Hypothalamus (tissue), 51 donors: ENCODE measurements at places on chromosomes 16 and 17.

DNA sequence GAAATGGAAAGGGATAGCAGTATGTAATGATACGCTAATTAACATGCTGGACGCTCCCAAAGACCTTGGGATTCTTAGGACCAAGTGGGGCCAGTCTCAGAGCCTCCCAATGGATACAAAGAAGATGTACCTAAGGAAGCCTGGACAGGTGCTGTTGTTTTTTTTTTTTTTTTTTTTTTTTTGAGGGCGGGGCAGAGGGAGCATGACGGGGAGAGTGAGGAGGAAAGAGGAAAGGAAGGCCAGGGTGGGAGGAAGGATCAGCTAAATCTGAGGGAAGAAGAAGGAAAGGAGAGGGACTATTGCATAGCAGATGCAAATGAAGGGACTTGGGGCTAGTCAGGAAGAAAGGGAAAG lies 2.5 kb downstream of the VAMP2 start:
- DNase-seq, result no peak

DNA sequence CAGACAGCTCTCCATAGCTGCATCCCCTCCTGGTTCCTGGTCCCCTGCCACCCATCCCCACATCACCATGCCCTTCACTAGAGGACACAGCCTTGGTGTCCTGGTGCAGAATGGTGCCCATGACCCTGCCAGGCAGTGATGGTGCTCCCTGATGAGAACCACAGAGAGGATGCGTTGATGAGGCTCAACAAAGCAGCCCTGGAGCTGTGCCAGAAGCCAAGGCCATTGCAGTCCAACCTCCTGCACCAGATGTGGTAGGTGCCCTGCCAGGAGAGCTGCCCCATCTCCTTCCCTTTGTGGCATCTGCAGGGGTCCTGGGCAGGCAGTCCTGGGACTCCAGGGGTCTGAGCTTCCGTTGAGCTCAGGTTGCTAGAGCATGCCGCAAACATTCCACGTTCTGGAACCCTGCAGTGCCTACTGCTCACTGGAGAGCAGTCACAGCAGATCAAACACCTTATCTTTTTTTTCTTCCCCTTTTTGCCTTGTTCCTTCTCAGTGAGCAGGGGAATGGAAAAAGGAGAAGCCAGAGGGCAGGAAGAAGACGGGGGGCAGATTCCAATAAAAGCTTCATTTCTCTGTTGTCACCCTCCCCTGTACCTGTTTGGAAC lies 5.3 kb upstream of the EPN3 start:
- no peak for DNase-seq

DNA sequence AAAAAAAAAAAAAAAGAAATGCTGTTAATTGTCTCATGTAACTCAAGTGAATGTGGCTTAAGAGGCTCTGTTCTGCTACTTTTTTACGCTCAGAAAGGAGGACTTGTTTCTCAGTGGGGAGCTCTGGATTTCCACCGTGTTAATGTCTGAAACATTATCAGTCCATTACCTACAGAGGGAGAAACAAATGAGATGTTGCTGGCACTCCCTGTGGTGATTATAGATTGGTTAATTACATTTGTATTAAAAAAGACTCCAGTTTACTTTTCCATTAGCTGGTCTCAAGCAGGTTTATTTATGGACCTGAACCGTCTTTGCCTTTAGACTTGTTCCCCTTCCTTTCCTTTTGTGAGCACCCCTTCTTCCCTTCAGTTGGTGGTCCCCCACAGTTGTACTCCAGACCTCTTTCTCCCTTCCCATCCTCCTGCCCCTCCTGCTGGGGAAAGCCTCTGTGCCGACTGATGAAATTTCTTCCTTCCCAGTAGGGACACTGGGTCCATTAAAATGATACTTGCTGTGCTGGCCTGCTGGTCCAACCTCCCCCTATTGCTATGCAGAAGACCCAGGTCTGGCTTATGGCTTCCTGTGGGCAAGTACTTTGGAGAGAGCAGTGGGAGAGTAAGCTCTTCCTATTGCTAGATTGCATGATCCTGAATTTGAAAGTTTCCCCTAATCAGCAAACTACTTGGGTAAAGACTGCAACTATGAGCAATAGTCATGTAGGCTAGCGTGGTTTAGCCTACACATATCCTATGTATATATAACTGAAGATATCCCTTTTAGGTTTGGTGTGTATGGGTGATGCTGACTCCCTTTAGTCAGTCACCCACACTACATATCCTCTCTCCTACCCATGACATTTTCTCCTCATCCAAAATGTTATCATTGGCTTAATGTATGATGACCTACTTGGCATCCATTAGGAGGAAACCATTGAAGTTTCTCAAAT lies 8.1 kb downstream of the CDC6 start:
- no peak for DNase-seq

DNA sequence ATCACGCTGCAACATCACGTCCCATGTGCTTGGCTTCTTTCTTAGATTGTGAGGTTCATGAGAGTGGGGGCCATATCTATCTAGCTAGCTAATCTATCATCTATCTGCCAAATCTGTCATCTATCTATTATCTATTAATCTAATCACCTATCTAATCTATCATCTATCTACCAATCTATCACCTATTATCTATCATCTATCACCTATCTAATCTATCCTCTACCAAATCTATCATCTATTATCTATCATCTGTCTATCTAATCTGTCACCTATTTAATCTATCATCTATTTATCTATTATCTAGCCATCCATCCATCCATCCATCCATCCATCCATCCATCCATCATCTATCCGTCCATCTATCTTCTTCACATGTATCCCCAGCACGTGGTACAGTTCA lies 14.2 kb downstream of the COX6A2 start:
- DNase-seq, result no peak

DNA sequence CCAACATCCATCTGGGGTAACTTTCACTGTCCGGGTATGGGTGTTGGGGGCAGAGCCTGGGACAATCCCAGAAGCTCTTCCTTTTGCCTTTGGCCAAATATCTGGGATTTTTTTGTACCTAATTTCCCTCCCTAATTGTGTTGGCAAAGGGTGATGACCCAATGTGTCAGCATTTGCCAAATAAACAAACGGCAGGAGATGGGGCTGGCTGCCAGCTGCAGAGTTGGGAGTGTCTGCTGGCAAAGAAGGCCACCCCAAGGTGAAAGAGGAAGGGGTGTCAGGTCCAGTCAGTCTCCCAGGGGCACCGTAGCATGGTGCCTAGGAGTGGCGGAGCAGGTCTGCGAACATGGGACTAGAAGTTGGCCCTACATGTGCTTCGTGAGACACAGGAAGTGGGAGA lies 73.0 kb downstream of the SLC6A2 start:
- DNase-seq, result no peak

DNA sequence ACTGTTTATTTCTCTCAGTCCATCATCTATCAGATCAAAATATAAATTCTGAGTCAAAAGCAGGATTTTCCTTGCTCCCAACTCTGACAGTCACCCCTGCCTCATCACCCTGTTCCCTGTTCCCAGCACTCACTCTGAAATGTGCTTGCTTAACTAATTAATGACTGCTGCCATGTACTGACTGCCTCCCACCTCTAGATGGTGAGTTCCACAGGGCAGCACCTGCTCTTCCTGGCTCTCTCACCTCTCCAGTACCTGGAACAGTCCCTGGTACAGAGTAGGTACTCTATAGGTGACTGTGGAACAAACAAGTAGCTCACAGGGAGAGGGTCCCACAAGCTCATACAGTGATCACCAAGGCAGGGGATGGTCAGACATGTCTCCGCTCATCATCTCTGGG lies 114.3 kb upstream of the C16orf82 start:
- DNase-seq, result no peak
